Right ventricle myocardium superior (tissue), 1 donor: ENCODE measurements at places on chromosomes 7 and 10. TPM values are rescaled to one million over a fixed set of nuclear protein-coding genes. Genes with fewer than 3 reads are reported as not detected.

The IQCE gene
- 9.9 TPM for total RNA-seq

DNA sequence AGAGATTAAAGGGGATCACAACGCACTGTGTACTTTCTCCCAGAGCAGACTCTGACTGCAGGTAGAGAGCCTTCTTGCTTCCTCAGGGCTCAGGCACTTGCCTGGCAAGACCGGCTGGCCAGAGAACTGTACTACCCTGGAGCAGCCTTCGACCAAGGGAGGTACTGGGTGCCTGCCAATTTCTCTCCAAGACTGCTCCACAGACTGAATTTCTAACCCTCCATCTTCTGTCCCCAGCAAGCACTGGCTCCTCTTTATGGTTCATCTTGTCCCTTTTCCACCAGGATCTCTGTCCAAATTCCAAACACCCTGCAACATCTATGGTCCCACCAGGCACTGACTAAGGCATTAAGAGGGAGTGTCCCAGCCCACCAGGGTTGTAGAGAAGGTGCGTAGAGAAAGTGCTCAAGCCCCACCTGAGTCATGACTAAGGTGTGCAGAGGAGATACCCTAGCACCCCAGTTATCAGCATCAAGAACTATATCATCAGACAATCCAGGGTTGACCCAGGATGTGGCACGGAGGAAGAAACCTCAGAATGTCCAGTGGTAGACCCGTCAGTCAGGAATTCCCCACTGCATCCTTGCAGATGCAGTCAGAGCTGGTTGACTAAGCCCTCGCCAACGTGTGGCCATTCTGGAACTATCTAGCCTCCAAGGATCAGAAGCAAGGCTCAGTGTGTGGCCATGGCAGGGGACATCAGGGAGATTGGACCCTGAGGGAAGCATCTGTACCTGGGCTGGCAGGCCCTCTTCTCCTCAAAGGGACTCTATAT lies 60.9 kb upstream of the CAMK2B start:
- DNase-seq, result no peak

- no peak for DNase-seq
Observed at GRCh38 chr10:34334908-34335307, 480.2 kb downstream of the PARD3 start.

DNA sequence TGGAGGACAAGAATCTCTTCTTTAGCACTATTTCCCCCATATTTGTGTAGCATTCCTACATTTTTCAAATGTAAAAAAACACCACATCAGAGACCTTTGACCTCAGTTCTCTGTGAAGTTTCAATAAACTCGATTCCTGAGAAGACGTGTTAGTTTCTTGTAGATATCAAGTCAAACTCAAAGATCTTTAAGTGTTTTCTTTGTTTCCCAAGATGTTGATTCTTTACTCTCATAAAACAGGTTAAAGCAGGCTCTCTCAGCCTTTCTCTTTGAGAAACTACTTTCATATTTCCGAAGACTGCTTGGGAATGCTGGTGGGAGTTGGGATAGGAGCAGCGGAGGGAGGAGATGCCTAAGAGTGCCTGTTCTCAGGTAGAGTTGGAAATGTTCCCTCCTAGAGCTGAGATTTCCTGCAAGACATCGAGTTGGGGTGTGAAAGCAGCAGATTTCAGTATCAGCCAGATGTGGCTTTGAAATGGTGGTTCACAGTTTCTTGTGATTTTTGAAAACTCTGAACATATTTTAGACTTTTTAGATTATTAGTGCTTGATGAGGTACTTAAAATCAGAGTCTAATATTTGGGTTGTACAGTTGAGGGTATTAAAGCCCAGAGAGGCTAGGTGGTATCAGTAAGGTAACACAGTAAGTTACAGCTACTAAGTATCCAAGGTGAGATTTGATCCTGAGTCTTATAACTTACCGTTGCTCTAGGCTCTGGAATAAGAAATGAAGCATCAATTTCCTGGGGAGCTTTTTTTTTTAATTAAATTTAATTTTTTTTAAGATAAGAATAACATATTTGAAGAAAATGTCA lies 13.9 kb downstream of the ADK start:
- DNase-seq, result no peak

- no peak for DNase-seq
Observed at GRCh38 chr7:45482451-45482850, 91.7 kb upstream of the ADCY1 start.

DNA sequence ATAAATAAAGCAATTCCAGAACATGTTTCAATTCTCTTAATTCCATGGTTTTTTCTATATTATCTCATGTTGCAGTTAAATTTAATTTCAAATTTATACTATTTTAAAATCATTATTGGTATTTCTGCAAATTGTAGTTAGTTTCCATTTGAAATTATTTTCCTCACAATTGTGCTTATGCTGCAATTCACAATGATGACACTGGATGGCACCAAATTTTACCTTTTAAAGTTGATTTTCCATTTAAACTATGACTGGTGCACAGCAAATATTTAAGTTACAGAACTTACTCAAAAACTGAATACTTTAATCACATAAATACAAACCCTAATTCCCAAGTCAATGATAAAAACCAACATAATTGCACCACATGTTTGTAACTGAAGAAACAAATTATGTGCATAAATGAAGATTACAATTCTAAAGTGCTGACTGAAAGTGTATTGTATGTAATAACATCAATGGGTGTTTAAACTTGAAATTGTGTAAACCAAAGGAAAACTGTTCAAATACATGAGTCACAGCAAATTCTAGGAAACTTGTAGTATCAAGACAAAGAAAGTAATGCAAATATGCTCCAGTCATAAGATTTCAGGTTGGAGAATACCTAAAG lies 75.3 kb upstream of the AASS start:
- no peak for DNase-seq

The CALHM3 gene
- total RNA-seq, result not detected

DNA sequence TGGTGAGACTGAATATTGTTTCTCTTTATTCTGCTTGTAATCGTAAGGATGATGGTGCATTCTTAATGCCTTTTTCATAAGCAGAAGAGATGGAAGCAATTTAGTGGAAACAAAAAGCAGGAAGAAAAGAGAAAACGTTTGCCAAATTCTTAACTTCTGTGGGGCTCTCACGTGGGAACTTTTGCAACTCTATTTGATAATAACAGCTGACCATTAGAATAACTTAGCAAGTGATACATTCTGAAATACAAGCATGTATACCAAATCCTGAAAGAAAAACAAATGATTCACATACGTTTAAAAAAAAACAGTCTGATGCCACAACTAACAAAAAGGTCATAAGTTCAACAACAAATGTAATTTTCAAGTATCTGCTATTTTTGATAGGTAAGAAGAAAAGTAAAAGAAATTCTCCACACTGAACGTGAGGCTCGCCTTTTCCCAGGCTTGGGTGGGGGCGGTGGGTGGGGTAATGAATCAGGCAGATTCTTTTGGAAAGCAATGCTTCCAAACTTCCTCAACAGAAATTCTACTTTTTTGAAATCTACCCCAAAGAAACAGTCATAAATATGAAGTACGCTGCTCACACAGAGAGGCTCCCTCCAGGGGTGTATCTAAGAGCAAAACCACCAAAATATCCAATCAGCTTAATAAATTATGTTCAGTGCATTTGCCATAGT lies 446.2 kb upstream of the MGMT start:
- DNase-seq, result no peak

The FXYD4 gene
- total RNA-seq, result not detected

The TLX1 gene
- total RNA-seq, result not detected

DNA sequence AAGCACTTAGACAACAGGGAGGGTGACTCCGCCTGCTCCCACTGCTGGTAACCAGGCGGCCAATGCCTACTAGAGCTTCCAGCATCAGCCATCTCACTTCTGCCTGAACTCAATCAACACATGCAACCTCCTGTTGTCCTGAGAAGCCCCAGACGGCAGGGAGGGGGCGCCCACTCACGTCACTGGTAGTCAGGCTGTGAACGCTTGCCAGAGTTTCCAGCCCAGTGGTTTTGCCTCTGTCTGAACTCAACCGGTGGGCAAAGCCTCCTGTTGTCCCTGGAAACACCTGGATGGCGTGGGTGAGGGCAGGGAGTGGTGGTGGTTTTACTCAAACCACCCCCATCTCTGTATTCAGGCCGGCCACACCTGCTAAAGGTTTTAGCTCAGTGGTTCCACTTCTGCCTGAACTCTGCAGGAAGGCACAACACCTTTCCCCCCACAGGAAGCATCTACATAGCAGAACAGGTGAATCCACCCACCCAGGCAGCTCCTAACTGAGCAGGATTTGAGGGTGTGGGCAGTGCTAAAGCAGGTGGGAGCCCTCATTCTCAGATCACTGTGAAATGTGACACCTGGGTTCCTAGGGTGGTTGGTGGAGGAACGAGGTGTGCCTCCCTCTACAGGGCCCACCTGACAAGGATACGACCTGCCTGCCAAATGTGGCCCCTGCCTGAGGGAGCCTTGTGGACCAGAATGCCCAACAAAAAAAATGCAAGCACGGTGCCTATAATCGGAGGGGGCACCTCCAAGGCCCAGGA lies 563.0 kb upstream of the SEMA3D start:
- DNase-seq, result no peak

DNA sequence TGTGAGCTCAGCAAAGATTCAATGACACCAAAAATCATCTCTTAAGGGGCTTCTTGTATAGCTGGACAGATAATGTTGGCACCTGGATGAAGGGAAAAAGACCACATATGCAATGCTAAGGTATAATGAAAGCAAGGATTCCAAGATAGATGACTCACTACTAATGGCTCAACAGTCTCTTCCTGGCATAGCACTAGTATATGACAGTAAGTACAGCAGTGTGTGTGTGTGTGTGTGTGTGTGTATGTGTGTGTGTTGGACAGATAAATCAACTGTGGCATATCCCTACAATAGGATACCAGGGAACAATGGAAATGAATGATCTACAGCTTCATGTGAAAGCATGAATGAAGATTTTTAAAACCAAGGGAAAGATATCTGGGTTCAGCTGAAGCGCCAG lies 257.1 kb downstream of the SFMBT2 start:
- no peak for DNase-seq

The SYT15B gene
- 0.89 TPM for total RNA-seq

DNA sequence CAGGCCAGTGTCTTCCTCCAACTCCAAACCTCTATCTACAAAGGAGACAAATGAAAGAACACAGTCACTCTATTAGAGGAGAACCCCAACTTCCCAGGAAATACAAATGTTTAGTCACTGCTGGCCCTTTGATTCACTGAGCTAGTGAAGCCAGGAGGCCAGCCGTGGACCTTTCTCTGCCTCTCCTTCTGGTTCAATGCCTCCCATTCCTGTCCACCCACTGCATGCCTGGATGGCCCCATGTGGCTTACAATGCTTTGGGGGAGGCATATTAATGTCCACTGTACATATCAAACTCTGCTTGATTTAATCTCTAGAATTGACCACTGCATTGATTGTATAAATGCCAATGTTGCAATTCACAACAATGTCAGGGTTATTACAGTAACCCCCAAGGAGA lies 687.3 kb downstream of the KCNMA1 start:
- no peak for DNase-seq

- DNase-seq, result no peak
Observed at GRCh38 chr7:142603870-142604448, 145.3 kb upstream of the PRSS1 start.

The PTF1A gene
- not detected for total RNA-seq

- no peak for DNase-seq
Observed at GRCh38 chr7:55303220-55303619, 61.9 kb upstream of the LANCL2 start.

- DNase-seq, result peak; percentile 73
Observed at GRCh38 chr7:132614428-132615318, 38.4 kb upstream of the PLXNA4 start.

- DNase-seq, result no peak
Observed at GRCh38 chr10:13924040-13924725, 337.4 kb downstream of the PRPF18 start.

The POLR2J2 gene
- 1.7 TPM for total RNA-seq

DNA sequence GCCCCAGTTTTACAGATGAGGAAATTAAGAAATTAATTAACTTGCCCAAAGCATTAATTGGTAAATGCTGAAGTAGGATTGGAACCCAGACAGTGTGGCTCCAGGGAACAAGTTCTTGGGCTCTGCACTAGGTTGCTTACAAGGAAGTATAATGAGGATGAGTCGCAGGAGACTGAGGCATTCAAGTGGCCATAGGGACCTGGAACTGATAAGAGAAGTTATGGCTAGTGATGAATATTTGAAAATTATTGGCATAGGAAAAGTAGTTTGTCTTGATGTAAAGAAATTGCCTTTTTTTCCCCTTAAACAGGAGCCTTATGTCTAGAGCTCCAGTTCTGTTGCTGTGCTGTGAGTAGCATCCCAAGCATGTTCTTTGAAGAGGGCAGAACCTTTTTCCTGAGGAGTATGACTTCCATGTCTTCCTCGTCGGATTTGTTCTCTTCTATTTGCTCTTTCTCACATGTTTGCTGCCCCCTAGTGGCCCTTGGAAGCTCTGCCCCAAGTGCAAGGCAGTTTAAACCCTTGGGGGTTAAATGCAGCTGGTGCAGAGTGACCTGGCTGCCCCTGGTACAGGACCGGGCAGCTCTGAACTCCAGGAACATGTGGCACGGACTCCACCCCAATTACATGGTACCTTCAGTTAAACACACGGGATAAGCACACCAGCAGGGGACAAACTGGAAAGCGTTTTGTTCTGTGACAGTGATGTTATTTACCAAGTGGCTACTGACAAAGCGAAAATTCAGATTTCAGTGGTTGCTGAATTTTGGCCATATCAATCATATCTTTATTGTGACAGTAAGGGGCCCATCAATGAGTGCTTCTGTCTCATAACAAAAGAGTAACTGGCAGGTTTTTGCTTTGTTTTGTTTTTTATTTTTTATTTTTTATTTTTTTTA lies 148.8 kb downstream of the HECW1 start:
- DNase-seq, result peak; percentile 71

DNA sequence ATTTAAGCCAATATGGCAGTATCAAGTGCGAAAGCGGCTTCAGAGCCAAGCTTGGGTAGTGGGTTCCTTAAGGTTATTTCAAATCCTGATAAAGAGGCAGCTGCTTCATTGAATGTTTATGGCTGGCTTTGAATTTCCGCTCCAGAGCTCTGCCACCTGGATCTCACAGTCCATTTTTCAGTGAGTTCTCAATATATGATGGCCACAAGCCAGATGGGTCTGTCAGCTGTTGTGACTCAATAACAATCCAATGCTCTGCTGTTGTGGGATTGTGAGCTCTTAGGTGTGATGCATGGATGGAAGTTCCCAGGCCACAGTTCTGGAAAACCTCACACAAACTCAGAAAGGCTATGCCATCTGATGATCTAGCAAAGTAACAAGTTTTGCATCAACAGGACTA lies 743.8 kb upstream of the LRRN3 start:
- no peak for DNase-seq

- no peak for DNase-seq
Observed at GRCh38 chr10:78224602-78225001, 190.9 kb downstream of the RPS24 start.

GRCh38 chr10:1729751-1730150 lies 7.6 kb downstream of the ADARB2 start:
- no peak for DNase-seq

The RASA4B gene
- total RNA-seq, result 9.3 TPM

DNA sequence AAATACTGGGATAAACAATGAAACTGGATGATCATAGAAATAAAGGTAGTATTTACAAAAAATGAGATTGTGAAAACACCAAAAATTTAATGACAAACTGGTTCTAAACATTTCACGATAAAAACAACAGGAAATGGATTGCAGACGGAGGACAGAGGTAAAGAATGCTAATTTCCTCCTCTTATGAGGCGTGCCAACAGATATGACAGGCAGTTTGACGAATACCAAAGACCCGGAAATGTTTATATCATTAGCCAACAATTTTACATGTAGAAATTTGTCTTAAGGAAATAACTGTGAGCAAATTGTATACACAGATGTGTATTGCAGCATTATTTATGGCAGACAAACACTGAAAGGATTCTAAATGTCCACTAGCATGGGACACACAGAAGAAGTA lies 162.0 kb upstream of the MGMT start:
- DNase-seq, result no peak
